Left kidney (tissue), 8 donors: ENCODE measurements at places on chromosomes 11 and 22.

GRCh38 chr11:73191151-73191550 is 26.9 kb upstream of the P2RY2 start:
- DNase-seq, result no peak

- no peak for DNase-seq
Observed at GRCh38 chr11:1109918-1110705, 35.4 kb downstream of the MUC2 start.

DNA sequence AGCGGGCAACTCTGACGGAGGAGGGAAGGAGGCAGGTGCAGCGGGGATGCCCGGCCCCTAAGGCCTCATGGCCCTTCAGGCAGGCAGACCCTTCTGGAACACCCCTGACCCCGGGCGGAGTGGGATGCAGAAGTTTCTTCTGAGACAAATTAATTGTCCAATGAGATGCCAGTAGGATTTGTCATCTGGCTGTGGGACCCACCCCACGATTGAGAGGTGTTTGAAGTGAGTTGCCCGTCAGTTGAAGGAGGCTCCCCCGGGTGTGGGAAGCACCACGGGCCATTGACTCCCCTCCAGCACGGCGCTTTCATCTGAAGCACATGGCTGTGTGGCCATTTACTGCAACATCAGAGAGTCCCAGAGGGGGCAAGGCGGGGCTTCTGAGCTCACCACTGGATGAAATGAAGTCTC is 527.8 kb downstream of the BRD1 start:
- DNase-seq, result no peak

DNA sequence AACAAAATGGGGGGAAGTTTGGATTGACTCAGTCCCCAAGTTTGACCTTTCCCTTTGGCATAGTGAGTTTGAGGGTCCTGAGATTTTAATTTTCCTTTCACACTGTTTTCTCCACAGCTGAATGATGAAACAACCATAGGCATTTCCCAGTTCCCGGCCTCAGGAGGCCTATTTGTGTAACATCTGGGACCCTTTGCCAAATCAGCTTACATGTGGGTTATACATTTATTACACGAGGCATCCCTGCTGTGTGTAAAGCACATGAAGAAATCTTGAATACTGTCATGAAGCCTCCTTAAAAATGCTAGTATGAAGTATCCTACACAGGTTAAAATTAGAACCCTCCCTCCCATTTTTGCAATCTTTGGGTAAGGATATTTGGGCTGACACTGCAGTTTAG is 44.6 kb upstream of the SPON1 start:
- no peak for DNase-seq
